ENCODE measurements at places on chromosomes 16 and 17.

- DNase-seq = no peak
These were observed 222.9 kb upstream of the ASIC2 start for GRCh38 chr17:33515974-33516373.

DNA sequence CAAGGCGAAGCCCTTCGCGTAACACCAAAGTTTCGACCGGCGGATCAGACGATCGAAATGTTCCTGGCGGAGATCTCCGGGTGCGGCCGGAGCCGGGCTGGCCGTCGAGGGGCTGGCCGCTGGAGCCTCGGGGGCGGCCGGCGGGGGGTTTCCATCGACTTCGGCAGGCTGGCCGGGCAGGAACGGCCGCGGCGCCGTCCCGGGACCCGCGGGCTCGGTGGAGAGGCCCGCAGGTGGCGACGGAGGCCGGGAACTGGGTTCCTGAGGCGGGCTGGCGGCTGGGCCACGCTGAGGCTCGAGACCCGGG is 1.1 kb downstream of the EPOP start:
- DNase-seq = no peak

- no peak for DNase-seq
These were observed 13.2 kb upstream of the NUP93 start for GRCh38 chr16:56716761-56717160.

DNA sequence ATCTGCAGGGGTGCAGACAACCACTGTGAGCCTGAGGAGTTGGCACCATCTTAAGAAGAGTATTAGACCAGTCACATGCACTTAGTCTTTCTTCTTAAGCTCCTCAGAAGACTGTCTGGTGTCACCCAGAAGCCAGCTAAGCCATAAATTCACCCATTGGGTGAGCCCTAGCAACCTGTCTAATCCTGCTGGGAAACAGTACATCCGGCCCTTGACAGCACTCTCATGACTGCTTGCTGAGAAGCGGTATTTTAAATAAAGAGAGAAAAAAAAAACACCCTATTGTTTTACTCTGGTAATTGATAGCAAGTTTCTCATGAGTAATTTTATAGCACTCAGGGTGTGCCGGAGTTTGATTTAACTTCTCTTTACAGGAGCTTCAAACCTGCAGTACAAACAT is 134.7 kb downstream of the SOX9 start:
- no peak for DNase-seq

GRCh38 chr17:58375811-58376210 is 23.8 kb upstream of the SUPT4H1 start:
- no peak for DNase-seq

DNA sequence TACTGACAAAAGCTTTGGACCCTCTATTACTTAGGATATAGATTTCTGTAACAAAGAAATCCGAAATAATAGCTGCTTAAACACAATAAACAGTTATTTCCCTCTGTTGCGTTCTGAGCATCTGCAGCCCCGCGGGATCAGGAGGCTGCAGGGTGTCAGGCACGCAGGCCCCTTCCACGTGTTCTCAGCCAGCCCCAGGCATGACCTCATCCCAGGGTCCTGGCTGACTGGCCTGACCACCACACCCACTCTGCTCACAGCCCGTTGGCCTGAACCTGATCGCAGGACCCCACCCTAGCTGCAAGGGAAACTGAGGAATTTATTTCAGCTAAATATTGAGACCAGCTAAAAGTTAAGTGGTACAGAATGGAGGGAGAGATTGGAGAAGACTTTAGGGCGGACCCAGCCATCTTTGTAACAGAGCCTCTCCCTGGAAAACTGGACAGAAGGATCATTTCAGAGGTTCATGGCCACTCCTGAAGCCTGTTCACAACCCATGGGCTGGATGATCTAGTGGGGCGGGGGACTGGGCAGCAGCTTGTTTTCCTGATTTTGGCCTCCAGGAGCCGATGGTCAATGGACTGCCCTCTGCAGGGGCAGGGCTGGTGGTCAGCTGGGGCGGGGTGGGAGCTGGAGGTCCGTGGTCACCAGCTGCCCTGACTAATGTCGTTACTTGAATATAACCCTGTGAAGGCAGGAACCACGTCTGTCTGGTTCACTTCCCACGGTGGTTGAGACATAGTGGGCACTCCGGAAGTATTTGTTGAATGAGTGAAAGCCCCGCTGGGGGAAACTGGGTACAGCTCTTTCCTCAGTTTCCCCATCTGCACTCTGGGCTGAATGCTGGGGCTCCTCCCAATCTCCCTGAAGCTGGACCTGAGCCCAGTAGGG is 10.9 kb downstream of the CETP start:
- no peak for DNase-seq

- peak; percentile 35 for DNase-seq
These were observed 19.4 kb downstream of the PLCG2 start for GRCh38 chr16:81798311-81799137.

- DNase-seq = no peak
These were observed 60.9 kb downstream of the SRCIN1 start for GRCh38 chr17:38544839-38545209.

- no peak for DNase-seq
These were observed 41.3 kb downstream of the HS3ST2 start for GRCh38 chr16:22855231-22855630.

DNA sequence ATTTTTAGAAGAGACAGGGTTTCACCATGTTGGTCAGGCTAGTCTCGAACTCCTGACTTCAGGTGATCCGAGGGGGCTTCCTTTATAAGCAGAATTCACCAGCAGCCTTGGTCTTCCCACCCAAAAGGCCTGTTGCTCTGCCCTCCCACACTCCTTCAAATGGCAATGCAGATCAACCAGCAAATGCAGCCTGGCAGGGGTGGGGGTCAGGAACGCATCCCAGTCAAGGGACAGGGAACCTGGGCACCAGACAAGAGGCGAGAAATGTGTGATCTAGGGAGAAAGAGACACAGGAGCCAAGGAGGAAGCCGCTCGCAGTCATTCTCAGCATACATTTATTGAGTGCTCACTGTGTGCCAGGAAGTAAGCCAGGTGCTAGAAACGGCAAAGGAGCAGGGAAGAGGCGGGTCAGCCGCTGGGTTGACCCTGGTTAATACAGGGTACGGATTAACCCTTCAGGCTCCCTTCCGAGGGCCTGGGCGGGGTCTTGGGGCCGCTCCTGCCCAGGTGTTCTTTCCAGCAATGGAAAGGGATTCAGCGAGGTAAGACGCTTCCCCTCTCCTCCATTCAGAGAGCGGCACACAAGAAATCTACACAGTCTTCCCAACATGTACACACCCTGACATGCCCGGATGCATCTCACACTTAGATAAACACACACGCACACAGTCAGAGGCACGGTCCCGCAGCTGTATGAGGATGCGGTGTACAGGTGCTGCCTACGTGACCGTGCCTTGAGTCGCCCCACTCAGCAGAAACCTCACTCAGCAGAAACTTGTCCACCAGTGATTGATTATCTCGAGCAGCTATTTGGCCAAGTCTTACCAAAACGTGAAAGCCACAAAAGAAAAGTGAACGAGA is 6.6 kb upstream of the PITPNA start:
- no peak for DNase-seq

DNA sequence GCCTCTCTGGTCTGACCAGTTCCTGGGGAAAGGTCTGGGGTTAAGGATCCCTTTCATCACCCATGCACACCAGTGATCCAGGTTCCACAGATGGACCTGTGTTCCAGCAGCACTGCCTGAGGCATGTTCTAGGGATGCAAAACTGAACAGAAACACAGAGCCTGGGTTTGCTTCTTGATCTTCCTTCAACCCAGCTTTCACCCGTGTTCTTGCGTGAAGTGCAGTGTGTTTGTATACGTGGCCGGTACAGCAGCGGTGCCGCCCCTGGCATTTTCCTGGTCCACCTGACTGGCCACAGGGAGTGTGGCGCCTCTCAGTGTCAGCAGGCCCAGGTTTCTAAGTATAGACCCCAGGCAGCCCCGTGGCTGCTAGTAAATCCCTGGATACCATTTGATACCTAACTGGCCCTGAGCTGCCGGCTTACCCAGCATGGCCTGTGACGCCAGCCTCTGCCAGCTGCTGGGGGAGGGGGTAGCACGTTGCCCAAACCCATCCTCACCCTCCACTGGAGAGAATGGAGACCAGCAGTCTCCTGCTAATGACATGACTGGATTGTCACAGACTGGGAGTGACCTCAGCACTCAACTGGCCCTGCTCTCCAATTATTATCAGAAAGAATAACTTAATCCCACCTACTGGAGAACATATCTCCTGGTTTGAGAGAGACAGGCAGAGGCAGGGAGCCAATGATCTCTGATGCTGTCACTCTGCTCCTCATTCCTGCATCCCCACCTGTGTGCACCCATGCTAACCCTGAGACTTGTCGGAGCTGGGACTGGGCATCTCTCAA is 59.2 kb upstream of the LGALS9 start:
- DNase-seq = no peak

DNA sequence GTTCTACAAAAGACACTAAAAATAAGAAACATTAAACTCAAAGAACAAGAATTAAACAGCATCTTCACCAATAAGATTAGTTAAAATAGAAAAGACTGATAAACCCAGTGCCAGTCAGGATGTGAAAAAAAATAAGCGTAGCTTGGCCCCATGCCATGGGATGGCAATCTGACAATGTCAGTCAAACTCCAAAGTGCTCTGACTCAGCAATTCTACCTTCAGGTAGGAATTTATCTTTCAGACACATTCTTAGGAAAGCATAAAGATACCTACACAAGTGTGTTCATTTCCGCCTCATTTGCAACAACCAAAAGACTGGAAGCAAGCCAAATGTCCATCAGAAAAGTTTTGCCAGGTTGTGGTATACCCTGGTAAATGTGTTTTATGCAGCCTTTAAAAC is 9.1 kb upstream of the MPO start:
- no peak for DNase-seq

- DNase-seq = no peak
These were observed 31.5 kb upstream of the LITAF start for GRCh38 chr16:11618107-11618717.

GRCh38 chr17:6551869-6552531 is 4.4 kb downstream of the PITPNM3 start:
- no peak for DNase-seq

GRCh38 chr16:86723689-86724088 is 145.3 kb downstream of the FOXL1 start:
- no peak for DNase-seq

GRCh38 chr16:89442990-89443726 is 47.2 kb downstream of the ANKRD11 start:
- no peak for DNase-seq

GRCh38 chr17:48024149-48025039 is 13.2 kb downstream of the COPZ2 start:
- peak; percentile 55 for DNase-seq

DNA sequence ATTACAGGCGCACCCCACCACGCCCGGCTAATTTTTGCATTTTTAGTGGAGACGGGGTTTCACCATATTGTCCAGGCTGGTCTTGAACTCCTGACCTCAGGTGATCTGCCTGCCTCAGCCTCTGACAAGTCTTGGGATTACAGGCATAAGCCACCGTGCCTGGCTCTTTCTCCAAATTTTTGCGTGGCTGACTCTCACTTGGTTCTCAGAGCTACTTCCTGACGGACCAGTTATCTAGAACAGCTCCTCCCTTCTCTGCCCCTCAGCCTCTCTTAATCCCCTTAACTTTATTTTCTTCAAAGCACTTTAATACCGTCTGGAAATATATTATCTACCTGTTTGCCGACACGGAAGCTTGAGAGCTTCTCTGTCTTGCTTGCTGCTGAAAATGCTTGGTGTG is 4.2 kb downstream of the YPEL2 start:
- no peak for DNase-seq

GRCh38 chr17:15271741-15272140 is 6.6 kb upstream of the PMP22 start:
- no peak for DNase-seq

- no peak for DNase-seq
These were observed 6.7 kb upstream of the PRPSAP2 start for GRCh38 chr17:18851201-18851600.

DNA sequence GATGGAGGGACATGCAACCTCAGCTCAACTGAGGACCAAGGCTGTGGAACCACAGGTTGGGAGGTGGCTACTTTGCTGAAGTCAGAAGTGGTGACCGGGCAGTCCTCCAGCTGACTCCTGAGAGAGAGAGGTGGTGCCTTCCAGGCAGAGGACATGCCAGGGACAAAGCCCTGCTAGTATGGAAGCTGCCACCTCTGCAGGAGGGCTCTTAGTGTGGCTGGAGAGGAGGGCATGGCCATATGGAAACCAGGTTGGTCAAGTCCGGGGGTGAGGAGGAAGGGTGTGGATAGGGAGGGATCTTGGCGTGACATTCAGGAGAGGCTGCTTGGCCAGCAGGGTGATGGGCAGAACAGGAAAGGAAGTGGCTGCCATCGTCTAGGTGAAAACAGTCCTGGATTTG is 5.7 kb downstream of the C16orf86 start:
- no peak for DNase-seq

DNA sequence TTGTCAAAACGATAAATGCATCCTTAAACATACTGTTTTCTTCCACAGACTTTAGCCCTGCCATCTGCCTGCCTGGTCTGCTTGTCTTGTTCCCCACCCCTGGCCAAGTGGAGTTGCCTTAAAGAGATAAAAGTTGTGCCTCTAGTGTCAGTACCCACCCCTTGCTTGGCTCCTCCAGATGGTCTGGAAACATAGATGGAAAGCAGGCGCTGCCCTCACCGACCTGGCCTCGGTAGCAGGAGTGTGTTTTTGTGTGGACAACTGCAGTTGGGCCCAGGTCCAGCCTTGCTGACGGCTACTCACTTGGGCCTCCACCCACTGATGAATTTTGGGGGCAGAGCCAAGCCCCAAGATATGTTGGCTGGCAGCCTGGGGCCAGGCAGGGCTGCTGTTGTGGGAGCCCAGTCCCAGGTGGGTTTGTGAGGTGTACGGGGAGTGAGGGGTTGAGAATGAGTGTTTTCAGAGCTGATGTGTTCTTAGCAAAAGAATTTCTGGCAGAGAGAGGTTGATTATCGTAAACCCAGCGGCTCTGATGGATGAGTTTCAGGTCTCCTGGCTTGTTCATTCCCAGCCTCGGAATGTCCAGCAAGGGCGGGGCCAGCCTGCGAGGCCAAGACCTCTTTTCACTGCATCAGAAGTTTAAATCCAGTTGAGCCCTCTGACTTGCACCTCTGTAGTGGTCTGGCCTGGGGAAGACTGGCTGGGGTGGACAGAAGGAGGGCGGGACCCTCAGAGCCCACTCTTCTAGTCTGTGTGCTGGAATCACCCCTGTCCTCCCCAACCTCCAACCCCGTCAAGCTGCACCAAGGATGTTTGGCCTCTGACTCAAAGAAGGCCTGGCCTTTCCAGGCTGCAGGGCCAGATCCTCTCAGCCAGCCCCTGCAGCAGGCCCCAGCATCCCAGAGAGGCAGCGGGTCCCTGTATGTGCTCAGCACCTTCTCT is 179.7 kb downstream of the RAB11FIP4 start:
- DNase-seq = no peak

- peak; percentile 58 for DNase-seq
These were observed 133.3 kb upstream of the CIBAR2 start for GRCh38 chr16:85245307-85246172.

DNA sequence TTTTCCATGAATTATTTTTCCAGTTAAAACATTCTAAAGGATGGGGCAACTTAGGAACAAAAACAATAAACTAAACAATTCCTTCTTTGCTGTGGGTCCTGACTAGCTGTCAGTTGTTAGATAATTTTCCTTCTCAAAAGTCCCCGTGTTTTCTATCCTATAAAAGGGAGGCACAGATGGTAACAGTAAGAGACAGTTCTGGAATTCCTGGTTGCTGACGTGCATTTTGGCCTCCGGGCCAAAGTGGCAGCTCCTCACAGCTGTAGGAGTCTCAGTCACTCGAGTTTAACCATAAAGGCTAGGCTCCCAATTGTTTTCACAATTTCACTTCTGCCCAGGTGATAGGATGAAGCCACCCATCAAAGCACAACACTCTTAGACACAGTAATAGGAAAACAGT is 77.0 kb upstream of the ZNF423 start:
- no peak for DNase-seq

GRCh38 chr17:39196808-39197291 is 619 bp downstream of the CACNB1 start:
- no peak for DNase-seq
